Suppressor macrophage (primary cell): ENCODE measurements at places on chromosomes 7 and 10.
A peak's percentile ranks its signal among the peaks of the same experiment; 100 is the strongest.

DNA sequence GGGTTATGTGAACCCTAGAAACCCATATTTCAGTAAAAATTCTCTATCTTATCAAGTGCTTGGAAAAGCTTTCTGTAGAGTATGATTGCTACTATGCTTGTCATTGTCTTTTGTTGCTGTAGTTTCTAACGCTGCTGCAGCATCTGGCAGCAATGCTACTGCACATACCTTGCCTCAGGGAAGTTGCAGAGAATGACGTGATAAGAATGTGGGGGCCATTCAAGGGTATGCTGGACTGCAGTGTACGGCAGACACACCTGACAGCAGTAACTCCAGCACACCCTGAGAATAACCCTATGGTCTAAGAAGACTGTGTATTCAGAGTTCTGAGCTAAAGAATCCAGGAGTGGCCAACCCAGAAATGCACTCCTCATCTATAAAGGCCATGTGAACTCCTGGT lies 20.5 kb downstream of the TRIM4 start:
- DNase-seq = no peak

DNA sequence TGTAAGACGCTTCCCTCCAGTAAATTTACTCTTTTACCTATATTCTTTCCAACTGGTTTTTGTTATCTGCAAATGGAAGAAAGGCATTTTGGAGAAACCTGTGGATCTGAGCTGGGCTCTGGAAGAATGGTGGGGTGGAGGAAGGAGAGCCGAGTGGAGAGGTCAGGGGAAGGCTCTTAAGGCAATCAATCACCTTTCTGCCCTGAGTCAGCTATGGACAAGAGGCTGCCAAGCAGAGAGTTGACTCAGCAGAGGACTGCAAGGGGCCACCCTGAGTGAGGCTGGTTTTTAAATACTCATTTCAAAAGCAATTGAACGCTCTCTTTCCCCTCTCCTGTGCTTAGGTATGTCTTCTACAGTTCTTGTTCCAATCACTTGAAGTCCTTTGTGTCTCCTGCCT lies 81.8 kb downstream of the SPAG6 start:
- DNase-seq = no peak

DNA sequence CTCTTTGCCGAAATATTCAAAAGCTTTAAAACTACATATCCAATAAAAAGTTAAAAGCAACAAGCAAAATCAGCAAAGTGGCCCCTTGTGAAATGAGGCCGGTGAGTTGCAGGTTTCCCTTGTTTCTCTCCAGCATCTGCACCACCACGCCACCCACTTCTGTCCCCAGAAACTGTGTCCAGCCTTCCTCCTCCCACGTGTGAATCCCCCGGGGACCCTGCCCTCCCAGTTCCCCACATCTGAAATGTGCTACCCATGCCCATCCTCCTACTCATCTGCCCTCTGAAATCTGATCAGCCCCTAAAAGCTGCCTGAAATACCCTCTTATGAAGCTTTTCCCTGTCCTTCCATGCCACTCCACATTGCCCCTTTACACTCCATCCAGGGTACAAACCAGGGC lies 3.8 kb downstream of the ALOX5 start:
- no peak for DNase-seq

GRCh38 chr10:5698062-5698461 lies 13.4 kb downstream of the TASOR2 start:
- DNase-seq = no peak

DNA sequence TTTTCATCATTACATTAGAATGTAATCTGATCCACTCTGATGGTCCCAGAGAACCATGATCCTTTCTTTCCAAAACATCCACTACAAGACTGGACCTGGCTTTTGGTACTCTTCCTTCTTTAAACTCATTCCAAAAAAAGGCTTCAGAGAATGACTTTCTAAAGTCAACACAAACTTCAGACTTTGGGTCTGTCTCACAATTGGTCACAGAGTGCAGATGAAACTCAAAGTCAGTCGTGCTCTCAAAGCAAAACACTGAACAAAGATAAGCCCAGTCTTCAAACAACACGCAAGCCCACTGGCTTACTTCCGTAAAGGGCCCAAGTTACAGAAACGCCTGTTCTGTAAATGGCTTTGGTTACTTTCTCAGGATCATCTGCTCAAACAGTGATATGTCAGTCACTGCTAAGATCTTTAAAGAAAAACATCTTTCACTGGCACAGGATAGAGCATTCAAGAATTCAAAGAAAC lies 250.9 kb upstream of the MKLN1 start:
- DNase-seq = no peak

DNA sequence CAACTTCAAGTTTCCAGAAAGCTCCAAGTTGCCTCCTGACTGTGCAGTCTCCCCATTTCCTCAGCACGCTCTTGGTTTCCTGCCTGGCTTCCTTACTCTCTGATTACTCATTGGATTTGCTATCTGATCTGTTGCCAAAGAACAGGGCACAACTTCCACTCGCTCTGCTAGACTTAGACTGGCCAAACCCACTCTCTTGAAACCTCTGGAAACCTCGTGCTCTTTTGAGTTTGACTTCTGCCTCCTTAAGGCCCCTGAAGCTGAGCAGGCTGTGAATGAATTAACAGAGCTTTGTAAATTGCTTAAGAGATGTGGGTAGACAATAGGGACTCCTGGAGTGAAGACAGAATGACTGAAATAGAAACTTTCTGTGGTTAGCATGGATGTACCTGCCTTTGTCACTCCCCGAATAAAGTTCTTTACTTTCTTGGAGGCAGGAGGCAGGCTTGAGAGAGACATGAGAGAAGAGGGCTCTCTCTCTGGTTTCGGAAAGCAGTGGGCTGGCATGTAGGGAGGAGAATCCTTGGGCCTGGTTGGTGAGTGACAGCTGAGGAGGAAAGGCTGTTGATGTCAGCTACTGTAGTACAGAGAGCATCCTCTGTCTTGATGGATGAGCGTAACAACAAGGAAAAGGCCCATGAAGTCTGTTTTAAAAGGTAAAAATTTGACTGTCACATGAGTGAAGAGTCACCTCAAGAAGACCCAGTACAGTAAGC lies 70.8 kb downstream of the CHN2 start:
- DNase-seq = peak; percentile 54
